ENCODE measurements at places on chromosomes 11 and 22.
A peak's percentile ranks its signal among the peaks of the same experiment; 100 is the strongest.

GRCh38 chr11:129709801-129710398 lies 105.7 kb upstream of the TMEM45B start:
- no peak for DNase-seq

DNA sequence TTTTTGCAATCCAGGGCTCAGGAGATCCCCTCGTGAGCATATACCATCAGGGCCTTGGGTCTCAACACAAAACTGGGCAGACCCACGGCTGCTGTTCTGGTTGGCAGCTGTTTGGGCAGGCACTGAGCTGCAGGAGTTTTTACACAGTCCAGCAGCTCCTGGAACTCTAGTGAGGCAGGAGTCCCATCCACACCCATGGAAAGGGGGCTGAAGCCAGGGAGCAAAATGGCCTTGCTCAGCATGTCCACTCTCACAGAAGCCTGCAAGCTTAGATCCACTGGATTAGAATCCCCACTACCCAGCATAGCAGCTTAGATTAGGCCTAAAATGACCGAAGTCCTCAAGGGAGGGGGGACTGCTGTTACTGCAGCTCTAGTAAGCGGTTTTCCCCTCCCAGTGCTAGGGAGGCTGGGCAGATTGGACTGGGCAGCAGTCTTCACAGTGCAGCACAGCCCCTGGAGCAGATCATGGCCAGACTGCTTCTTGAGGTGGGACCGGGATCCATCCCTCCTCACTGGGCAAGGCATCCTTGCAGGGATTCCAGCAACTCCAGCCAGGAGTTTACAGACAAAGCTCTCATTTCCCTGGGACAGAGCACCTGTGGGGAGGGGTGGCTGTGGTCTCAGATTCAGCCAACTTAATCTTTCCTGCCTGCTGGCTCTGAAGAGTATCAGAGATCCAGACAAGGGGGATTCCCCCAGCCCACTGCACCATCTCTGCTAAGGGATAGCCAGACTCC lies 36.4 kb upstream of the CARD16 start:
- no peak for DNase-seq

GRCh38 chr22:46522797-46523196 lies 14.6 kb downstream of the CELSR1 start:
- no peak for DNase-seq

GRCh38 chr11:92361551-92361950 lies 136.9 kb downstream of the FAT3 start:
- no peak for DNase-seq

DNA sequence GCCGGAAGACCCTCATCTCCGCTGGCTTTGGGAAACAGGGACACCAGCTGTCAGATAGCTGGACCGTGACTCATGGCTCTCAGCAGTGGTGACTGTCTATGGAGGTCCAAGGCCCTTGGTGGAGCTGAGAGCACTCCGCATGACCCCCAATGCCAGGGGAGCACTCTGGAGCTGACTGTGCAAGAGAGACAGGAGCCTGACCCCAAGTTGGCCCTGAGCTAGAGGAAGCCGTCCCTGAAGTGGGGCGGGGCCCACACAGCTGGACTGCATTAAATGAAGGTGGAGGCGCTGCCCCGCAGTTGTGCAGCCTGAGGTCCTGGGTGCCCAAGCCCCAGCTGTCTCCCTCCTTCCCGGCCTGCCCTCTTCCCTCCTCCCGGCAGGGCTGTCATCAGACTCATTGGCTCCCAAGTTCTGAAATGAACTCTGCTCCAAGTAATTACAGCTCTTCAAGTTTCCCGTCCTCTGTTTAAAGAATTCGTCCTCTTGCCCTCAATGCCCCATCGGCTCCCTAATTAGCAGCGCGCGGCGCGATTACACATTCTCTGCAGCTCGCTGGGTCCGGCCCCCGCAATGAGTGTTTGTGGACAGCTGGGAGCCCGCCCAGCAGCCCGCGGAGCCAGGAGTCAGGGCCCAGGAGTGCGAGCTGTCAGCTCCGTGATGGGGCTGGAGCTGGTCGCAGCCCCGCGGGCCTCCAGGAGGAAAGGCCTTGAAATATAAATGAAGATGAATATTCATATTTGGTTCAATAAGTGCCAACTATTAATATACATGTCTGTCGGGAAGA lies 93.2 kb upstream of the LMO1 start:
- DNase-seq: no peak

GRCh38 chr11:352456-353031 lies 16.8 kb upstream of the B4GALNT4 start:
- no peak for DNase-seq

DNA sequence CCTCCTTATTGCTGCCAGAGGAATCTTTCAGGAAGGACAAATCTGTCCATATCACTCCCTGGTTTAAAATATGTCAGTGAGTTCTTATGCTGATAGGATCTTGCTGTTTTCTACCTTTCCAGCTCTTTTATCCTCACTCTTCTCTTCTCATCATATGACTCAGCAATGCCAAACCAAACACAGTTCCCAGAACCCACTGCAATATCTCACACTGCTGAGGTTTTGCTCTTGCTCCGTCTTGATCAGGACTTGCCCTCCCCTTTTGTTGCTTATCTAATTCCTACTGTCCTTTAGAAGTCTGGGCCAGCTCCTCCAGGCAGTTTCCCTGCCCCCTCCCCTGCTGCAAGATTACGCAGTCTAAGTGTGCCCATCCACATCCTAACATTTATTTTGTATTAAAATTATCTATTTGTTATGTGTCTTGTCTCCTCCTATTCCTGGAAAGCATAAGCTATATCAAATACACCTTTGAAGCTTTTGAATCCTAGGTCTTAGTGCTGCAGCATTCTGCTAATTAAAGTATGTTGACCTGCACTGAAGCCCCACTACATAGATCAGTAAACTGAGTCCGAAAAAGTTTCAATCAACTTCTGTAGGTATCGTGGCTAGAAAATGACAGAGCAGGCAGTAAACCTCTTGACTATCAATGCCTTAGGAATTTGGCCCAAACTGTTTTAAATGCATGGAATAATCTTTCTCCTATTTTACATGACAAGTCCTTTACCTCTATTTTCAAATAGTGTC lies 119.2 kb upstream of the C11orf87 start:
- DNase-seq: no peak

GRCh38 chr11:6771926-6772893 lies at the start of gene OR2AG2:
Gene OR2AG2, minus strand, starts transcription at chr11:6771976. Its CDS starts 3,019 bp downstream, at chr11:6768957.
- no peak for DNase-seq

- no peak for DNase-seq
Observed at GRCh38 chr11:34259087-34259486, 98.7 kb downstream of the ABTB2 start.

DNA sequence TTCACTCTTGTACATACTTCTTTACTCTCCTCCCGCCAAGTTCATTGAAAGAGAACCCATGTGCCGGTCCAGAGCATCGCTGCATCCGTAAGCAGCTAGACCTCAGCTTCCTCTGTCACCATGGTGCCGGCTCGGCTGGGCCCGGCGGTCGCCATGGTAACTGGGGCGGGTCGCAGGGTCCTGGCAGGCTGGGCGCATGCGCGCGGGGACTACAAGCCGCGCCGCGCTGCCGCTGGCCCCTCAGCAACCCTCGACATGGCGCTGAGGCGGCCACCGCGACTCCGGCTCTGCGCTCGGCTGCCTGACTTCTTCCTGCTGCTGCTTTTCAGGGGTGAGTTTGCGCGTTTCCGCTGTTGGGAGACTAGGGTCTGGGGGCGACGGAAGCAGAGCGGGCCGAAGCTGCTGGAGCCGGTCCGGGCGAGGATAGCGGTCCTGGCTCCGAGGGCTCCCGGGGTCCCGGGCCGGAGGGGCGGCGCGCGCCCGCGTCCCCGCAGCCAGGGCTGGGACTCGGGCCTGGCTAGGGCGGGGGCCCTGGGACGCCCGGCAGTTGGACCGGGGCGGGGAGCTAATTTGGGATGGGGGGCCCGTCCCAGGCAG lies at the start of gene JAM3:
JAM3 (plus strand) TSS at position 244 of the 597 bp plus-strand sequence; CDS start at position 256, 12 bp downstream.
- peak; percentile 98 for DNase-seq

- DNase-seq: no peak
Observed at GRCh38 chr11:91761406-91762025, 463.1 kb upstream of the FAT3 start.

- DNase-seq: no peak
Observed at GRCh38 chr11:78851878-78852586, 277.4 kb upstream of the NARS2 start.

GRCh38 chr11:119671051-119671450 lies 57.9 kb downstream of the NECTIN1 start:
- DNase-seq: peak; percentile 48

DNA sequence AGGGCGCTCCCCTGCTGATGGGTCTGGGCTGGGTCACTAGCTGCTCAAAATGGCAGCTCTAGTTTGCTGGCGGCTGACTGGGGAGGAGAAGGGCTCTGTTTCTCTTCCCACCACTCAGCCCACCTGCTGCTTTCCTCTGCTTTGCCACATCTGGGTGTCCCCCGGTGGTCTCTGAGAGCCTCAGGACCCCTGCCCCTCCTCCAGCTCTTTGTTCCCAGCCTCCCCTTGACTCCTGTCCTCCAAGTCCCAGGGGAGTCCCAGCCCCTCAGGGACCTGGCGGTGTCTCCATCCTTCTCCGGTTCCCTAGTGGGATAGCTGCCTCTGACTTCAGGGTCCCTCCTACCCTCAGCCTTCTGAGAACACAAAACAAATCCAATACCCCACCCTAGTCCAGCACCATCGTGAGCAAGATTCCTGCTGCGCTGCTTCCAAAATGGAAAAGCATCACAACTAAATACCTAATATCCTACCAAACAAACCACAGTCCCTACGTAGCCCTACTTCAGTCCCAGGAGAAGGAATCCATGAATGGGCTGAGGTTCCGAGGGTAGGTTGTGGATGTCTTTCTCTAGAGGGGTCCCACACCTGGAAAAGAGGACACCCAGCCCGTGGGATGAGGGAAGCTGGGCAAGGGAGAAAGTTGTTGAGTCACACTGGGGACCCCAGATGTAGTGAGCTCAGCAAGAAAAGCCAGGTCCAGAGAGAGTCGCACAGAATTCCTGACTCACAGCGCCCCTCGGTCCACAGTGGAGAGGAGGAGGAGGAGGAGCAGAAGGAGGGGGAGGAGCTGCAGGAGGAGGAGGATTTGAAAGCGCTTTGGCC lies 45.0 kb upstream of the NNMT start:
- no peak for DNase-seq

- DNase-seq: no peak
Observed at GRCh38 chr11:16993495-16993894, 20.7 kb downstream of the PLEKHA7 start.

- no peak for DNase-seq
Observed at GRCh38 chr11:17550450-17551346, 3.6 kb downstream of the OTOG start.

GRCh38 chr11:118662401-118663271 lies 16.8 kb downstream of the TREH start:
- no peak for DNase-seq

GRCh38 chr11:67031791-67032561 lies 9.0 kb downstream of the SYT12 start:
- peak; percentile 71 for DNase-seq

- DNase-seq: peak; percentile 25
Observed at GRCh38 chr22:33896575-33897447, 23.5 kb downstream of the LARGE1 start.

GRCh38 chr11:69921128-69922014 lies 102.2 kb upstream of the FGF3 start:
- no peak for DNase-seq

GRCh38 chr22:26054841-26055605 lies 114.2 kb upstream of the SEZ6L start:
- no peak for DNase-seq

GRCh38 chr22:22075382-22076163 lies 93.0 kb upstream of the TOP3B start:
- DNase-seq: no peak

DNA sequence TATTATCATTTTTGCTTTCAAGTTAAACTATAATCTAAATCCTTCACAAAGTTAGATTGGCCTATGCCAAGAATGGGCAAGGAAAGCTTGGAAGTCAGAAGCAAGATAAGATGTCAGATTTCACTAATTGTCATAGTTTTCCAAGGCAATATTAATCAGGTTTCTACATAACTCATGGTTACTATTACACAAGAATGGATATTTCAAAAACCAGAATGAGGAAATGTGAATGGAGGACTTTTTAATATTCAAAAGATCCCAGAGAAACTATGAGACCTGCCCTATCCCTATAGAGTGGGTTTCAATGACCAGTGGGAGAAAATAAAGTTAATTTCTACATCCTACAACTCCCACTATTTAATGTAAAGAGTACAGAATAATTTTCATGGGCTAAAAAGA lies 203.2 kb downstream of the CASP12 start:
- no peak for DNase-seq

- peak; percentile 46 for DNase-seq
Observed at GRCh38 chr11:123587044-123587443, 67.4 kb downstream of the SCN3B start.

DNA sequence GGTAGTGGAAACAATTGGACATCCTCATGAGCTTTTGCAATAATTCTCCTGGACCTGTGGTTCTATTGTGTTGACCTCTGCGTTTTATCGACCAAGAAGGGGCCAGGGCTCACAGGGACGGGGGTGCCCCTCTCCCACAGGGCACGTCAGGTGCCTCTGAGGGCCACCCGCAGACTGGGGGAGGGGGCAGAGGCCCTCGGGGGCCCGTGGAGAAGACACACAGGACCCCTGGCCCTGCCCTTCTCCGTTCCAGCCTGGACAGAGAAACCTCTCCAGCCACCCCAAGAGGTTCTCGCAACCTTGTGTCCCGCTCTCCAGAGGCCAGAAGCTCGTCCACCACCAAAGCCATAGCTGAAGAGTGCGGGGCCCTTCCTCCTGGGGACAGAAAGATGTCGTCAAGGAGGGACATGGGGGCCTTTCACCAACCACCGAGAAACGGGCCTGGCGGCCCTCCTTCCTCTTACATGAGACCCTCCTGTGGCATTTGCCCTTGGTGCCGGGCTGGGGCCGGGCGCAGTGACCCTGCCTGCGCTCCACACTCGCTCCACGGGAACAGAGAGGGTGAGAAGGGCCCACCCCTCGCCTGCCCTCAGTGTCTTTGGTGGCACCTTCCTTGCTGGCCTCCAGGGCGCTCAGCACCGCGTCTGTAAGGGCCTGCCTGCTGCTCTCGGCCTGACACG lies 57.3 kb downstream of the GRAMD4 start:
- DNase-seq: no peak

- no peak for DNase-seq
Observed at GRCh38 chr11:2094354-2095197, 44.6 kb downstream of the IGF2 start.

DNA sequence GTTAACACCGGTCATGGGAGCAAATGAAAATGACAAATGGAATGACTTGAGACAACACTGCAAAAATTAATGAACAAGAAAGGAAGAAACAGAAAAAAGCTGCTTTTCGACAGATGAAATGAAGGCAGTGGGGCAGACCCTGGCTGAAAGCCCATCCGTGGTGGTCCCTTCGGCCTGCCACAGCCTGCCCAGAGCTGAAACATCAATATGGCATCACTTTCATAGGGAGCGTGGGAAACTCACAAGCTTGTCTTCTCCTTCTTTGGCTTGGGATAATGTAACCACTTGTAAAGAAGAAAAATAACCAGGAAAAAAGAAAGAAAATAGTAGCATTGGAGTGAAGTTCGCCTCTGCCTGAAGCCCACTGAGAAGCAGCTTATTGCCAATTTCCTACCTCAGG lies 78.8 kb downstream of the CTTN start:
- no peak for DNase-seq

- DNase-seq: no peak
Observed at GRCh38 chr11:18393581-18394274, 635 bp upstream of the LDHA start.

GRCh38 chr11:117668321-117668751 lies 128.7 kb downstream of the DSCAML1 start:
- DNase-seq: no peak

Measured in stomach (tissue), 19 donors.